ENCODE measurements at places on chromosomes 6 and 20.

DNA sequence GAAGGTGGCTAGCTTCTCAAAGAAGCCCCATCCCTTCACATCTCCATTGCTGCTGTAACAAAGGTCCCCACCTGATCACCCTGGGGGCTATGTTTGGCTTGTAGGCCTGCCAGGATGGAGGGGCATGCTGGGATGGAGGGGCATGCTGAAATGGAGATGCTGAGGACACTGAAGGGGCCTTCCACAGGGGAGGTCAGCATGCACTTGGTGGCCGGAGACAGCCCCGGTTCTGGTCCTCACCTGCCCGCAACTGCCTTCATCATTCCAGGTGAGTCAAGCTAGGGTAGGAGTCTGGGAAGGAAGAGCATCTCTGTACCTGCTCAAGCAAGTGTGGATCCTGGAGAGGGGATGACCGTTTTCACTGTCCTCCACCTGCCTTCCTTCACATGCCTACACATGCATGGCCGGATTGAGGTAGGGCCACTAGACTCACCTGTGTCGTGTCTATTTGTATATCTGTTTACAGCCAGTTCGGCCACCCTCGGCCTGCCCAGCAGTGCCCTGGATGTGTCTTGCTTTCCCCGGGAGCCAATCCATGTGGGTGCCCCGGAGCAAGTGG, 6.0 kb downstream of the L3MBTL1 start:
- H3K27ac ChIP-seq: peak overlapping the region; percentile 43
- H3K4me1 ChIP-seq: no peaks in the 10 kb centered on the region
- H3K4me3 ChIP-seq: peak overlapping the region; percentile 82
- H3K36me3 ChIP-seq: no peaks in the 10 kb centered on the region

DNA sequence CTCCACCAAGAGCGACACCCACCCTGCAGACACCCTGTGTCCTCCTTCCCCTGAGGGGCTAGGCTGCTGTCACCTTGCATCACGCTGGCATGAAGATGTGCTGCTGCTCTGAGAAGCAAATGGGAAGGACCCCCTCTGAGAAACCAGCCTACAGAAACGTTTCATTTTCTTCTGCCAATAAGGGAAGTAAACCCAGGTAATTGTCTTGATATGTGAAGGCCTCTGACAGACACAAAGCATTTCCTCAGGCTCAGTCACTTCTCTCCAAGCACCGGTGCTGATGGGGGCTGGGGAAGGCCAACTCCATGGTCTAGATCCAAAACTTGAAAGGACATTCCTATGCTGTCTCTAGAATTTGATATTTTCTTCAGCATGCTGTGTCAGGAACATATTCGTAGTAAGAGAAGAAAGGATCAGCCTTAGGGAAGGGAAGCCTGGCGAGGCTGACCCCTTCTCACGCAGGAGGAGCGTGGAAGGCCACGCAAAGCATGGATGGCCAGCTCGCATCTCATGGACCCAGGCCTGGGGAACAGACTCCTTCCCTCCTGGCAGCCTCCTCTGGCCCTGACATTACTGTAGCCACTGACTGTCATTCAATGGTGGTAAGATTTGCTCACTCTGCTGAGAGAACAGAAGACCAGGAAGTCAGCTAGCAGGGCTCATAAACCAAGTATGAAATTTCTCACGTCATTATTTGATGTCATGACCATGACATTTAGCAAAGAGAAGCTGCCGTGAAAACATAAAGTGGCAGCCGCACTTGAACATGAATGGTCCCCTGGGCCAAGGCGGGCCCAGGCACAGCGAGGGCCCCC, 20.4 kb downstream of the ACSS1 start:
- peaks cover 67% of the 10 kb centered on the region for H3K4me1 ChIP-seq
- DNase-seq: no peak
- H3K27ac ChIP-seq: peak overlapping the region; percentile 95
- no peaks in the 10 kb centered on the region for H3K36me3 ChIP-seq

GRCh38 chr6:12165722-12166280, 124.4 kb upstream of the EDN1 start:
- H3K27ac ChIP-seq: no peak overlapping the region
- no peaks in the 10 kb centered on the region for H3K27me3 ChIP-seq
- H3K36me3 ChIP-seq: peaks cover 10% of the 10 kb centered on the region
- no peak overlapping the region for H3K4me3 ChIP-seq
- no peak for DNase-seq

DNA sequence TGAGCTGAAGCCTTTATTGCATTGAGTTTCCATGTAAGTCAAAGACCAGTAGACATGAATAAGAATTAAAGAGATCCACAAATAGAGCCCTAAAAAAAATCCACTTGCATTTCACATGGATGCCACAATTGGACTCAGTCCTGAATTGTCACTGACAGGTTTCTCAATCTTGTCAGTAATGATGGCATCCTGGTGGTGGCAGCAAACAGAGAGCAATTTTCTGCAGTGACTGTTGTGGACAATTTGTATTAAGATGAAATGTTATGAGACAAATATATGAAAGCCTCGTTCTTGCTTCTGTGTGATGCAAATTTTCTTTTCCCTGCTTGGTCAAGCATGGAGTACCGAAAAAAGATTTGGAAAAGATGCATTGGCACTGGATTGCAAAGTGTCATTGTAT, 278.9 kb downstream of the SAMD5 start:
- no peaks in the 10 kb centered on the region for H3K27me3 ChIP-seq
- no peak for DNase-seq
- no peaks in the 10 kb centered on the region for H3K36me3 ChIP-seq
- no peaks in the 10 kb centered on the region for H3K4me1 ChIP-seq
- no peak overlapping the region for H3K27ac ChIP-seq

DNA sequence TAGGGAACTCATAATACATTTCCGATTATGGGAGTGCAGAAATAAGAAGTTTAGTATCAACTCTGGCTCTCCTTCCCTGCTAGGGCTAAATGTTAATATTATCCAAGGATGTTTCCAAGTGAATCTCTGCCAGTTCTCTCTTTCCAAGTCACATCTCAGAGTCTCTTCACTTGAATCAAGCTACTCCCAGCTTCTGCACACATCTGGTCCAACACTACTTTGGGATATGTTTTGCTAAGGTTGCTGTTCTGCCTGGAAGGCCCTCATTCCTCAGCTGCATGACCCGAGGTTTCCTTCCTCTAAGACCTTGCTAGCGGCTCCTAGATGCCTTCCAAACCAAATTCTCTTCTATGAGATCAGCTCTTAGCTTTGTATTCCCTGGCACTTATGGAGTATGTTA, 331.8 kb downstream of the GJA1 start:
- no peak for DNase-seq
- peak overlapping the region; percentile 18 for H3K4me3 ChIP-seq
- peak overlapping the region; percentile 66 for H3K27ac ChIP-seq
- peaks cover 5% of the 10 kb centered on the region for H3K4me1 ChIP-seq

- no peaks in the 10 kb centered on the region for H3K36me3 ChIP-seq
- H3K4me1 ChIP-seq: no peaks in the 10 kb centered on the region
- H3K27ac ChIP-seq: no peak overlapping the region
- H3K4me3 ChIP-seq: no peak overlapping the region
- DNase-seq: no peak
These were observed 103.0 kb downstream of the BCKDHB start for GRCh38 chr6:80209430-80209829.

DNA sequence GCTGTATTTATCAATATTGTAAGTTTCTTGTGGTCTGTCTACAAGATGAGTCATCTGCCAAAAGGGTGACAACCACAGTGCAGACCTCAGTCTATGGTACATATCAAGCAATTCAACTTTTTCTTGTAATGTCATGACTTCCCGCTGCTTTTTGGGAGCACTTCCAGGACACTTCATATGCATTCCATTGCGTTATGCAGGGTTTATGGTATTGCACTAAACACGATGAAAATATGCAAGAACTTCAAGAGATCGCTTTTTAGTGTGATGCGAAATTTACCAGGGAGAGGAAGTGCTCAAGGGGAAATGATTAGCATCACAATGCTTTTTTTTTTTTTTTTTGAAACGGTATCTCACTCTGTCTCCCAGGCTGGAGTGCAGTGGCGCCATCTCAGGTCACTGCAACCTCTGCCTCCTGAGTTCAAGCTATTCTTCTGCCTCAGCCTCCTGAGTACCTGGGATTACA, 166.5 kb downstream of the TFAP2A start:
- no peak overlapping the region for H3K4me3 ChIP-seq
- no peak for DNase-seq
- H3K27ac ChIP-seq: no peak overlapping the region
- H3K4me1 ChIP-seq: no peaks in the 10 kb centered on the region
- no peaks in the 10 kb centered on the region for H3K27me3 ChIP-seq

- DNase-seq: no peak
- no peaks in the 10 kb centered on the region for H3K27me3 ChIP-seq
- no peak overlapping the region for H3K27ac ChIP-seq
- H3K36me3 ChIP-seq: no peaks in the 10 kb centered on the region
- no peaks in the 10 kb centered on the region for H3K4me1 ChIP-seq
These were observed 38.4 kb upstream of the FNDC1 start for GRCh38 chr6:159130846-159131245.

GRCh38 chr20:53130795-53131194, 158.6 kb downstream of the TSHZ2 start:
- no peak overlapping the region for H3K27ac ChIP-seq
- no peaks in the 10 kb centered on the region for H3K4me1 ChIP-seq
- no peaks in the 10 kb centered on the region for H3K27me3 ChIP-seq
- H3K36me3 ChIP-seq: no peaks in the 10 kb centered on the region

- peaks cover 6% of the 10 kb centered on the region for H3K36me3 ChIP-seq
- H3K4me1 ChIP-seq: no peaks in the 10 kb centered on the region
- H3K4me3 ChIP-seq: no peak overlapping the region
- no peaks in the 10 kb centered on the region for H3K27me3 ChIP-seq
These were observed 27.6 kb downstream of the VTA1 start for GRCh38 chr6:142174703-142175102.

GRCh38 chr6:45265246-45265645, 62.9 kb upstream of the RUNX2 start:
- H3K27me3 ChIP-seq: no peaks in the 10 kb centered on the region
- H3K4me3 ChIP-seq: no peak overlapping the region
- no peak overlapping the region for H3K27ac ChIP-seq
- no peak for DNase-seq
- H3K36me3 ChIP-seq: no peaks in the 10 kb centered on the region

DNA sequence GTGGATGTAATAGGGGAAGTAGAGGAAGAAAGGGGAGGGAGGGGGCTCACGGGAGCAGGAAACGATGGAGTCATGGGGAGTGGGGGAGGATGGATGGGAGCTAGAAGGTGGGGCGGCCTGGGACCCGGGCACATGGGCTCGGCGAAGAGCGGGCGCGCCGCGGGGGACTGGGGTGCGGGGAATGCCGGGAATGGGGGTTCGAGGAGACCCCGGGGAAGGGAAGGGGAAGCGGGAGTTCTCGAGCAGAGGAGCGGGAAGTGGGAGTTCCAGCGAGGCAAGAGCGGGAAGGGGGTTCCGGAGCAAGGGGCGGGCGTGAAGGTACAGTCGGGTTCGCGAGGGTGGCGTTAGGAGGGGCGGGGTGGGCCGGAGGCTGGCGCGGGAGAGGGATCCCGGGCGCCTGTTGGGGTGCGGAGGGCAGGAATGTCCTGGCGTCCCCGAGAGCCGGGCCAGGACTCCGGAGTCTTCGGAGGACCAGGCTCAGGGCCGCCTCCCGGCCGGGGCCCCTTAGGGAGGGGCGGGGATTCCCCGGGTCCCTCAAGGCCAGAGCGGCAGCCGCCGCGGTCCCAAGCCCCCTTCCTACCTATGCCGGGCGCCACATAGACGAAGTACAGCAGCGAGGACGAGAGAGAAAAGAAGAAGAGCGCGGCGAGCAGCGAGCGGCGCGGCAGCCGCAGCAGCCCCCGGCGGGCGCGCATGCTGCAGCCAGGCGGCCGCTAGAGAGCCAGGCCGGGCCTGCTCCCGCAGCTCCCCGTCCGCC, 504 bp downstream of the B4GALT5 start:
- peak overlapping the region; percentile 93 for H3K4me3 ChIP-seq
- H3K27me3 ChIP-seq: no peaks in the 10 kb centered on the region
- H3K27ac ChIP-seq: peak overlapping the region; percentile 75

GRCh38 chr6:39215640-39216158, 13.6 kb downstream of the KCNK5 start:
- H3K27me3 ChIP-seq: no peaks in the 10 kb centered on the region
- no peak overlapping the region for H3K4me3 ChIP-seq
- H3K4me1 ChIP-seq: peaks cover 13% of the 10 kb centered on the region
- no peak for DNase-seq

DNA sequence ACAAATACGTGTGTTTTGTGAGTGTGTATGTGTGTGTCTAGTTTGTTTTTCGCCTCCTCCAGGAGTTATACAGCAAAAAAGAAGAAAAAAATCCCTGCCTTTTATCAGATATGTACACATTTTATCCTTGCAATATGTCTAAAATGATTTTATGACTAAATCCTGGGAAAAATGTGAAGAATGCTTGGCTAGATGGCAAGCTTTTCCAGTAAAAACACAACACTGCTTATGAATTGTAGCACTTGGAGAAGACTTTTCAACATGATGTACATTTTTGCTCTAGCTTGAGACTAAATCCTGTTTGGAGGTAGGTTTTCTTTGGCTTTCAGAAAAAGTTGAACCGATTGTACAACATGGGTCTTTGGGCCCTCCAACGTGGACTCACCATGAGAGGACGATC, 160.2 kb downstream of the GMPR start:
- H3K27me3 ChIP-seq: no peaks in the 10 kb centered on the region
- no peak for DNase-seq
- H3K4me1 ChIP-seq: peaks cover 20% of the 10 kb centered on the region

DNA sequence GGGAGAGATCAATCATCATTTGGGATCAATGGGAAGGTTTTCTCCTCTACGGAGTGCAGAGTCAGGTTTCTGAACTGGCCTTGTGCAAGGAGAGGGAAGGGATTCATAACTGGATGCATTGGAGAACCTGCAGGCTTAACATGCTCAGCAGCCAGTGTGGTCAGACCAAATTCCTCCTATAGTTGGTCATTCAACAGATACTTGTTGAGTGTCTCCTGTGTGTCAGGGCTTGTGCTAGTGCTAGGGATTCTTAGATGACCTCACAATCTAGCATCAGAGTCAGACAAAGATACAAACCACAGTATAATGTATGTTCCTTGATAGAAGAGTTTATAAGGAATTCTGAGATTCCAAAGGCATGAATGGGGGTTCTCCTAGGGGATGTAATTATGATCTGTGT, 23.9 kb downstream of the RALY start:
- H3K27me3 ChIP-seq: no peaks in the 10 kb centered on the region
- H3K4me3 ChIP-seq: no peak overlapping the region
- H3K36me3 ChIP-seq: no peaks in the 10 kb centered on the region
- H3K4me1 ChIP-seq: peaks cover 80% of the 10 kb centered on the region

- H3K36me3 ChIP-seq: no peaks in the 10 kb centered on the region
- H3K4me1 ChIP-seq: no peaks in the 10 kb centered on the region
- H3K27me3 ChIP-seq: no peaks in the 10 kb centered on the region
- DNase-seq: no peak
- no peak overlapping the region for H3K4me3 ChIP-seq
- no peak overlapping the region for H3K27ac ChIP-seq
These were observed 213.2 kb upstream of the NT5E start for GRCh38 chr6:85236636-85237035.

- H3K4me1 ChIP-seq: no peaks in the 10 kb centered on the region
- no peaks in the 10 kb centered on the region for H3K36me3 ChIP-seq
- DNase-seq: no peak
- H3K27ac ChIP-seq: no peak overlapping the region
These were observed 23.3 kb upstream of the RTF2 start for GRCh38 chr20:56445130-56445529.

- no peaks in the 10 kb centered on the region for H3K4me1 ChIP-seq
- H3K36me3 ChIP-seq: no peaks in the 10 kb centered on the region
- H3K27ac ChIP-seq: no peak overlapping the region
- no peak for DNase-seq
- H3K27me3 ChIP-seq: no peaks in the 10 kb centered on the region
- H3K4me3 ChIP-seq: no peak overlapping the region
These were observed 1027.4 kb upstream of the FLRT3 start for GRCh38 chr20:15364781-15365180.

- no peak overlapping the region for H3K27ac ChIP-seq
- H3K4me1 ChIP-seq: no peaks in the 10 kb centered on the region
- no peaks in the 10 kb centered on the region for H3K27me3 ChIP-seq
- no peak overlapping the region for H3K4me3 ChIP-seq
These were observed 354.9 kb downstream of the TFAP2A start for GRCh38 chr6:10060004-10060403.

Data from thoracic aorta (tissue), 2 donors.